ENCODE measurements at places on chromosomes 3 and 15.

- DNase-seq, result no peak
Observed at GRCh38 chr3:15527031-15527459, 5.5 kb upstream of the COLQ start.

GRCh38 chr15:74428970-74429780, 4.6 kb downstream of the SEMA7A start:
- DNase-seq, result no peak

GRCh38 chr15:98431171-98431570, 217.2 kb upstream of the IGF1R start:
- DNase-seq, result no peak

- DNase-seq, result peak; percentile 71
Observed at GRCh38 chr3:134600685-134601463, 49.9 kb downstream of the KY start.

DNA sequence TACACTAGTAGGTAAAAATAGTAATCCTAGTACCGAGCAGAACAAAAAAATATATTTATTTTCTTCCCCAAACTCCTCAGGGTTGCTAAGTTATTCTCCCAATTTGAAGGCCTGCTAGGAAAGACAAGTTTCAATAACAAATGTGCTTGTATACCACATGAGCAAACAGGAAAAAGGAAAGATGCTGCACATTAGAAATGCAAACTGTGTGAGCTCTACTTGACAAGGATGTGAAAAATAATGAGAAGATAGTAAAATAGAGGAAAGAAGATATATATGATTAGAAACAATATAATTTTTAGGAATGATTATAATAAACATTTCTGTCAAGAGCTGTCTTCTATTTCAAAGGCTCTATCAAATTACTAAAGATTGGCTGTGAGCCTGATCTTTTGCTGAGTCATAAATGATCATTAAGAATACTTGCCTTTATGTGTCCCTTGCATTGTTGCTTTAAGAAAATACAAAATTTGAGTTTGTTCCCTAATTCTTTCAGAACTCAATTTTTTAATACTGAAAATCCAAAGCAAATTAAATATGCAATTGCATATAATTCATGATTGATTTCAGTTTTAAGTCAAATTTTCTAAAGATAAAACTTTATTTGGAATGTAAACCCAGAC, 174.2 kb downstream of the NEK10 start:
- DNase-seq, result no peak

- no peak for DNase-seq
Observed at GRCh38 chr15:77907824-77908751, 169.4 kb downstream of the TBC1D2B start.

GRCh38 chr3:62479326-62479725, 106.0 kb upstream of the FEZF2 start:
- DNase-seq, result no peak

DNA sequence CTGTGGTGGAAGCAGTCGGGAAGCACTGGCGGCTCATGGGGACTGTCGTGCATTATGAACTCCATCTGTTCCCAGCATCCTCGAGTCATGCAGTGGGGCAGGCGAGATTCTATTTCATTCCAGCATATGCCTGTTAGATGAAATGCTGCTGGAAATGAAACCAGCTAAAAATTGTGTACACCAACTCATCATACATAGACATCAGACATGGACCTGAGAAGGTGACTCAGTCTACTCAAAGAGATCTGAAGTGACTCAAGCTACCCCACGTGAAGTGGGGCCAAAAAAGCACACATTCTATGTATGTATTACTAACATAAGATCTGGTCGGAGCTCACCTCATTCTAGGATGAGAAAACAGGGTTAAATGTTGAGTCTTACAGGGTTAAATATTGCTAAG, 47.5 kb upstream of the FAM98B start:
- no peak for DNase-seq

GRCh38 chr3:191047930-191048329, 151.1 kb upstream of the OSTN start:
- DNase-seq, result no peak

DNA sequence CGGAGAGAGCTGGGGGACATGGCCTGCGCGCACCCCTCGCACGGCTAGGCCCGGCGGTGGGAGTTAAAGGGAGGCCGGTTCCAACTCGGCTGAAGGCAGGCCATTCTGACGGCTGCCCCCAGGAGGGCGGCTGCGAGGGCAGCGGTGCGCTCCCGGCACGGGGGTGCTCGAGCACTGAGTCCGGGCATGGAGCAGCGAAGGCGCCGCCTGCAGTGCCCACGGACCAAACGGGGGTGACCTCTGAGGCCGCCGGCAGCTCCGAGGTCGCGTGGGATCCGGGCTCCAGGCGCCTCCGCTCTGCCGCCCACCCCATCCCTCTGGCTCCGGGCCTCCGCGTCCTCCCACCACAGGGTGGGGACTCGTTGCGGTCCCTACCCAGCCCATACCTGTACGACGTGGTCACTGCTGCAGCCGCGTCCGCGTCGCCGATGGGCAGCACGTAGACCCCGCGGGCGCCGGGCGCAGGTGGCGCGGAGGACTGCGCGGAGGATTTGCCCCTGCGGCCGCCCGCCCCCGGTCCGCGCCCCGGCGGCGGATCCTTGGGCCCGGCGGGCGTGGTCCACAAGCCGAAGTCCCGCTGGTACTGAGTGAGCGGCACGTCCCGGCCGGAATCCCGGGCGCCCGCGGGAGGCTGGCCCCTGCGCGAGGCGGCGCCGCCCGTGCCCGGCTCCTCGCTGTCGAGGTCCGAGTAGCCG, 469 bp downstream of the MAP6D1 start:
- no peak for DNase-seq

DNA sequence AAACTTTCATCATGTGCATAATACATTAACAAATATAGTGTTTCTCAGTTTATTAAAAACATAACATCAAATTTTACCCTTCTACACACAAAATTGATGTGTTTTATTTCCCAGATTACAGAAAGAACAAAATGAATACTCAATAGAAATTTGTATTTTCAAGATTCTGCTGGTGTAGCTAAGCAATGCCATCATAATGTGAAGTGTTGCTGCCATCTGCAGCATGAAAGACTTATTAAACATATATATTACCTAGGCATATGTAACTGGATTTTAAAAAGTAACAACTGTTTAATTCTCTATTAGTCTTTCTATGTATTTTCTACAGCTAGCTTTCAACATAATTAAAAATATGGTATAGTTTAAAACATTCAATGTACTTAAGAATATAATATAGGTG, 27.5 kb downstream of the PLSCR5 start:
- no peak for DNase-seq

DNA sequence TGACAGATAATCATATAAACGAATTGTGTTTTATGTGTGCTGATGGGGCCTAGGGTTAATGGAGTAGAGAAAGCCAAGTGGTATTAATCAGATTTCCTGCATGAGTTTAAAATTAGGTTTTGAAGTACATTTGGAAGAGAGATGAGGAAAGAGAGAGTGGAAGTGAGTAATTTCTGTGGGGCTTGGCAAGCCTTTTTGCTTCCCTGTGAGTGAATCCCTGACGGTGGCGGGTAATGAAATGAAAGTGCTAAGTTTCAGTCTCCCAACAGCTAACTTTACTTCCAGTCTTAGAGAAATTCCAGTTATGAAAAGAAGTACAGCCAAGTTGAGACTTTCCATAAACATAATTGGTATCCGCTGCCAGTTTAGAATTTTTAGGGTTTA, 139.4 kb downstream of the BBX start:
- no peak for DNase-seq

- DNase-seq, result no peak
Observed at GRCh38 chr3:198030125-198030524, 70.1 kb downstream of the LMLN start.

GRCh38 chr3:30181178-30181465, 425.3 kb upstream of the TGFBR2 start:
- DNase-seq, result no peak

DNA sequence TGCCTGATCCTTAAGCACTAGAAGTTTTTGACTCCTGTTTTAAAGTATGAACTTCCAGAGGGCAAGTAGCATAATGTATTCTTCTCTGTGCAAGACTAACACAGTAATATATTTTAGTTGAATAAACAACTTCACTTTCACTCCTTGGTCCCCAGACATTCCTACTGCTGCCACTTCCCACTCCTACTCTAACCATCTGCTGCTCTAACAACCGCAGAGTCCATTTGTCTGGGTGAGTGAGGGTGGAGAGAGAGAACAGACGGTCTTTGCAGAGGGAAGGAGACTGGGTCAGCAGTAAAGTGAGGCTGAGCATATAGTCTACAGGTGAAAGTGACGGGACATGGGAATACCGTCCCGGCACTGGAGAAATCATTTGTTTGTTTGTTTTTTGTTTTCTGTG, 301.0 kb upstream of the SLCO3A1 start:
- DNase-seq, result no peak

DNA sequence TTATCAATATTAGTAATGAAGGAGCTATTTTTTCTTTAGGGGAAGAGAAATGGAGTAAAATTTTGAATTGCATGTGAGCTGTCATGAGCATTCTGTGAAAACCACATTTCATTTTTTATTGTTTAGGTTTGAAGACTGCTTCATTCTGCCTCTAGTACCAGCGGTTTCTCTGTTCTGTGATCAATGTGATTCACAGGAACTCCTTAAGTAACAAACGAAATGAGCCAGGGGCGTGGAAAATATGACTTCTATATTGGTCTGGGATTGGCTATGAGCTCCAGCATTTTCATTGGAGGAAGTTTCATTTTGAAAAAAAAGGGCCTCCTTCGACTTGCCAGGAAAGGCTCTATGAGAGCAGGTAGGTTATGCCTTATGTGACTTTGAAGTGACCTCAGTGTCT, 13.0 kb downstream of the NIPA2 start:
- DNase-seq, result no peak

GRCh38 chr3:113200946-113201345, 10.4 kb upstream of the BOC start:
- no peak for DNase-seq

GRCh38 chr3:47996440-47996839, 19.8 kb downstream of the MAP4 start:
- no peak for DNase-seq

DNA sequence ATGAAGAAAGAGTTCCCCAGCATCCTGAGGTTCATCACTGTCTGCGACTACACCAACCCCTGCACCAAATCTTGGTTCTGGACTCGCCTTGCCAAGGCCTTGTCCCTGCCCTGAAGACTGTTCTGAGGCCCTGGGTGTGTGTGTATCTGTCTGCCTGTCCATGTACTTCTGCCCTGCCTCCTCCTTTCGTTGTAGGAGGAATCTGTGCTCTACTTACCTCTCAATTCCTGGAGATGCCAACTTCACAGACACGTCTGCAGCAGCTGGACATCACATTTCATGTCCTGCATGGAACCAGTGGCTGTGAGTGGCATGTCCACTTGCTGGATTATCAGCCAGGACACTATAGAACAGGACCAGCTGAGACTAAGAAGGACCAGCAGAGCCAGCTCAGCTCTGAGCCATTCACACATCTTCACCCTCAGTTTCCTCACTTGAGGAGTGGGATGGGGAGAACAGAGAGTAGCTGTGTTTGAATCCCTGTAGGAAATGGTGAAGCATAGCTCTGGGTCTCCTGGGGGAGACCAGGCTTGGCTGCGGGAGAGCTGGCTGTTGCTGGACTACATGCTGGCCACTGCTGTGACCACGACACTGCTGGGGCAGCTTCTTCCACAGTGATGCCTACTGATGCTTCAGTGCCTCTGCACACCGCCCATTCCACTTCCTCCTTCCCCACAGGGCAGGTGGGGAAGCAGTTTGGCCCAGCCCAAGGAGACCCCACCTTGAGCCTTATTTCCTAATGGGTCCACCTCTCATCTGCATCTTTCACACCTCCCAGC, 2.9 kb downstream of the MYD88 start:
- peak; percentile 26 for DNase-seq

DNA sequence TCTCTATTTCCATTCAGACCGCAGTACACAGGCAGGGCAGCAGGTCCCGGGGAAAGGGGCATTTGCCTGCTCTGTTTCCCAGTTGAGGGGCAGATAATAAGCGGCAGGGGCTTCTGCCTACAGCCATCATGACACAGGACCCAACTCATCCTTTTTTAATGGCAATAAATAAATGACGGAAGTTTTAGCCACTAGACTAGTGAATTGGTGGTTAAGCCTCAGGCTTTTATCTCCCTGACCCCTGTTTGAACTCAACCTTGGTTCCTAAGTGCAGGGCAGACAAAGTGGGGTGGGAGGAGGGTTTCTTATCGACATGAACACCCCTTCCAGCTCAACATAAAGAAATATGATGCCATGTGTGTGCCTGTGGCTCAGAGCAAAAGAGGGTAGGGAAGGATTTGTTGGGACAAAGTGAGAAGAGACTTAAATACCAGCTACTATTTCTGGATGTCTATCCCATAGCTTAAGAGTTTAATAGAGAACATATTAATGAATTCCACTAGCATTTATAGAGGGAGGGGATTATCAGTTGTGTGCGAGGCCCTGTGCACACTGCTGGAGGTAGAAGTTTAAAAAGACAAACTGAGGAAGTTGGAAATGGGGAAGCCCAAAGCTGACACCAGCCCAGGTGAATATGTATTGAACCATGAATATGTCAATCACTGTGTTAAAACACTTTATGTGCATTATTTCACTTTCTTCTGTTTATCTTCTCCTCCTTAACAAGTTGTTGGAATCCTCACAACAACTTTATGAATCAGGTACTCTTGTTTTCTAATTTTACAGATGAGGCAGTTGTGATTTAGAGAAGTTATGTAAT, 939.4 kb downstream of the MCTP2 start:
- DNase-seq, result no peak

DNA sequence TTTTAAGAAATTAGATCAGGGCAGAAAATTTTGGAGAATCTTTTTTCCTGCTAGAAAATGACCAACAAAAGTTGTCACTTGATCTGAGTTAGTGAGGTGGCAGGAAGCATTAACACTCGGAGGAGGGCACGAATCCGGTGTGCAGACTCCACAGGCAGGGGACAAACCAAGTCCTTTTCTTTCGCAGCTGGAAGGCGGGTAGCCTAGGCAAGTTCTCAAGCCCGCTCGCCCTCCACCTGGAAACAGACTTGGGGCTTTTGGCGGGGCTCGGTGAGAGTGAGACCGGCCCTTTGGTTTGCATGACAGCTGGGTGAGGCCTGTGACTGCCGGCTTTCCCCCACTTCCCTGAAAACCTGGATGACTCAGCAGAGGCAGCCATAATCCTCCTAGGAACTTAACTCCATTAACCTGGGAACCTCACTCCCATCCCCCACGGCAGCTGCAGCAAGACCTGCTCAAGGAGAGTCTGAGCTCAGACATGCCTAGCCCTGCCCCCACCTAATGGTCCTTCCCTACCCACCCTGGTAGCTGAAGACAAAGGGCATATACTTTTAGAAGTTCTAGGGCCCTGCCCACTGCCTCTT, 134.8 kb downstream of the MFSD1 start:
- DNase-seq, result no peak
